ENCODE measurements at places on chromosomes 5 and 9. TPM values are rescaled to one million over a fixed set of nuclear protein-coding genes. Genes with fewer than 3 reads are reported as not detected.

TMEM161B gene
- total RNA-seq = 18.8 TPM

ABO gene
- total RNA-seq = not detected

BRD9 gene
- total RNA-seq = 42.3 TPM

NDFIP1 gene
- 107 TPM for total RNA-seq

ADGRD2 gene
- not detected for total RNA-seq

All from smooth muscle cell of trachea (primary cell).